ENCODE measurements at places on chromosomes 13 and 19.

DNA sequence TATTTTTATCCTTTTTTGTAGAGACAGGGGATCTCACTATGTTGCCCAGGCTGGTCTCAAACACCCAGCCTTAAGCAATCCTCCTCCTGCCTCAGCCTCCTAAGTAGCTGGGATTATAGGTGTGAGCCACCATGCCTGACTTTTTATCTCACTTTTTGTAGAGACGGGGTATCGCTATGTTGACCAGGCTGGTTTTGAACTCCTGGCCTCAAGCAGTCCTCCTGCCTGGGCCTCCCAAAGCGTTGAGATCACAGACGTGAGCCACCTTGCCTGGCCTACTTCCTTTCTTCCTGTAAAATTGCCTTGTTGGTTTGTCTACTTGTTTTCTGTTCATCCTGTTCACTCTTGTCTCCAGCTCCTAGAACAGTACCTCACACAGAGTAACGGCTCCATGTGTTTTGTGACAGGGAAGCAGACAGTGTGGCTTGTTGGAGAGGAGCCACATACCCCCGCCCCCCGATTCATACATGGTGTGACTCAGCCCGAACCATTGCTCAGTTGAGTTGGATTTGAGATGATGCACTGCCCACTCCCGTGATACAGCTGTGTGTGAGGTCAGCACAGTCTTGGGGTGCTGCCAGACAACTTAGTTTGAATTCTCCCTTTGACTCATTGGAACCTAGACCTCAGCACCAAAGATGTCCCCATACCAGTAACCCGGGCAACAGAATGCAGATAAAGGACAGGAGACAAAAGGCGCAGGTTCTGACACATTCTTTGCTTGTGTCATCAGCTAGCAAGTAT lies 34.2 kb downstream of the GPR42 start:
- no peak for DNase-seq

GRCh38 chr19:18488838-18489626 lies 32.8 kb downstream of the ELL start:
- no peak for DNase-seq

DNA sequence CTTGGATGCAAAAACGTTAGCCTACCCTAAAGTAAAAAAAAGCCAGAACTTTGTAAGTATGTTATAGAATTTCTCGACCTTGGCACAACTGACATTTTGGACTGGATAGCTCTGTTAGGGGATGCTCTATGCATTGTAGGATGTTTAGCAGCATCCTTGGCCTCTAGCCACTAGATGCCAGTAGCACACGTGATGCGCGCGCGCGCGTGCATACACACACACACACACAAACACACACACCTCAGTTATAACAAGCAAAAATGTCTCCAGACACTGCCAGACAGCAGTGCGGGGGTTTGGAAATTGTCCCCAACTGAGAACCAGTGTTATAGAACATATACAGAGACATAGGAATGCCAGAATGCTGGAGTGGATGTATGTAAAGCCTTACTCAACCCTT lies 17.2 kb downstream of the ZNF226 start:
- no peak for DNase-seq

DNA sequence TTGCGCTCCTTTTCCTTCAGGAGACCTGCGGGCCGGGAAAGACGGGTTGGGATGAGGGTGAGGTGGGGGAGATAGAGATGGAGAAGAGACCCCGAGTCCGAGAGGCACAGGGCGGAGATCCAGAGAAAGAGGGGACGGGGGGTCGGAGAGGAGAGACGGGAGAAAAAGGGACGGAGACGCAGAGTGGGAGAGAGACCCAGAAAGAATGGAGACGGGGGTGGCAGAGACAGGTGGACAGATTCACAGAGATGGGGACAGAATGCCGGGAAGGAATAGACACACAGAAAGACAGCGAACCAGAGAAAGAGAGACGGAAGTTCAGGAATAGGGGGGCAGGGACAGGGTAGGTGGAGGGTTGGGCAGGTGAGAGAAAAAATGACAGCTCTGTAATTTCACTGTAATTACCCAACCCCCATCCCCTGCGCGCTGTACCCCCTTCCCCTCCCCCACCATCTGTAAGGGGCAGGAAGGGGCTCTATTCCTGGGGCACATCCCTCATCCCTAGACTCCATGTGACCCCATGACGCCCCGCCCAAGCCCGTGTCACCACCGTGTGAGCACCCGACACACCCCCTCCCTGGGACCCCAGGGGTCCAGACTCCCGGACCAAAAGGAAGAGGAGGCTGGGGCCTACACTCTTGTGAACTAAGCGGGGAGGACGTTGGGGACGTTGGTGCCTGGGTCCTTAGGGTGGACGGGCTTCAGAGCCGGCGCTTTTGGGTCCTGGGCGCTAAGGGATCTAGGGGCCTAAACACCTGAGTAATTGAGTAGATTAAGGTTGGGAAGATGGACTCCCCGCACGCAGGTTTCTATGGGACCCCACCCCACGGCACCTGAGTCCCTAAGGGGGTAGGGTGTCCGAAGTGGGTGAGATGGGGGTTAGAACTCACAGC lies 967 bp downstream of the DBP start:
- DNase-seq = peak; percentile 21

GRCh38 chr13:104567114-104567513 lies 1500.9 kb upstream of the SLC10A2 start:
- DNase-seq = no peak

GRCh38 chr13:95245071-95245470 lies 56.2 kb downstream of the ABCC4 start:
- DNase-seq = no peak

DNA sequence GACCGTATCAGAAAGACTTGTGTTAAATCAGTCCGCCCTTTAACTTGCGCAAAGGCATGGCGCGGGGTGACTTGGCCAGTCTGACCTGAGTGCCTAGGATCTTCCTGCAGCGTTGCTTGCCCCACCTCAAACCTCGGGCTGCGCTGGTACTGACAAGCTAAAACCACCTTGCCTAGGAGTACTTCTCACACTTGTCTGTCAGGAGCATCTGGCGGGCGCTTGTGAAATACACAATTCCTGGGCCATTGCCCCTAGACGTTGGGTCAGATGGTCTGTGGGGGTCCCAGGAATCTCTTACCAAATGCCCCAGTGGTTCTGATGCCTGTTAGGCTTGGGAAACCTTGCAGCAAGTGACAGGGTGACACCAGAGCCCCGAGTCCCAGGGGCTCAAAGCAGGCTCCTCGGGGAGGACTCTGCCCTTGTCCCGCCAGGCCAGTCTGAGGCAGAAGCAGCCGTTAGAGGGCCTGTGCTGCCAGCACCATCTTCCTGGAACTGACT lies 12.9 kb downstream of the CEBPG start:
- no peak for DNase-seq

DNA sequence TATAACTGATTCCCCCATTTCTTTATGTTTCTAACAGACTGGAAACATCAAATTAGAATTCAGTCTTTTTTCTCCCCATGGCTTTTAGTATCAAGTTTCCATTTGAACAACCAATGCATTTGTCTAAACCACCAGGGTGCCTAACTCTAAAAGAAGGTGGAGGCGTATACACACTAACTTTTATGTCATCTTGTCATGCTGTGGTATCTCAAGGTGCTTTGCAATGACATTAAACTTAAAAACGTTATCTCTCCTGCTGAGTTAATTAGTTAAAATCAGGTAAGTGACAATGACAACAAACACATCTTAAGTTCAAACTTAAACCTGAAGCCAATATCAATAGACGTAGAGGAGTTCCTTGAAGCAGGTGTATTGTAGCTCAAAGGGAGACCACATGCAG lies 1001.7 kb downstream of the PCDH17 start:
- DNase-seq = no peak

GRCh38 chr13:29564818-29565217 lies 30.7 kb downstream of the SLC7A1 start:
- no peak for DNase-seq

GRCh38 chr13:111449041-111449440 lies 128.6 kb downstream of the TEX29 start:
- DNase-seq = no peak

GRCh38 chr13:33129094-33129832 lies 113.0 kb downstream of the KL start:
- DNase-seq = no peak

- peak; percentile 65 for DNase-seq
Observed at GRCh38 chr13:106619688-106620555, 52.0 kb upstream of the ARGLU1 start.

GRCh38 chr19:33349319-33350289 lies 23.9 kb upstream of the CEBPG start:
- DNase-seq = no peak

DNA sequence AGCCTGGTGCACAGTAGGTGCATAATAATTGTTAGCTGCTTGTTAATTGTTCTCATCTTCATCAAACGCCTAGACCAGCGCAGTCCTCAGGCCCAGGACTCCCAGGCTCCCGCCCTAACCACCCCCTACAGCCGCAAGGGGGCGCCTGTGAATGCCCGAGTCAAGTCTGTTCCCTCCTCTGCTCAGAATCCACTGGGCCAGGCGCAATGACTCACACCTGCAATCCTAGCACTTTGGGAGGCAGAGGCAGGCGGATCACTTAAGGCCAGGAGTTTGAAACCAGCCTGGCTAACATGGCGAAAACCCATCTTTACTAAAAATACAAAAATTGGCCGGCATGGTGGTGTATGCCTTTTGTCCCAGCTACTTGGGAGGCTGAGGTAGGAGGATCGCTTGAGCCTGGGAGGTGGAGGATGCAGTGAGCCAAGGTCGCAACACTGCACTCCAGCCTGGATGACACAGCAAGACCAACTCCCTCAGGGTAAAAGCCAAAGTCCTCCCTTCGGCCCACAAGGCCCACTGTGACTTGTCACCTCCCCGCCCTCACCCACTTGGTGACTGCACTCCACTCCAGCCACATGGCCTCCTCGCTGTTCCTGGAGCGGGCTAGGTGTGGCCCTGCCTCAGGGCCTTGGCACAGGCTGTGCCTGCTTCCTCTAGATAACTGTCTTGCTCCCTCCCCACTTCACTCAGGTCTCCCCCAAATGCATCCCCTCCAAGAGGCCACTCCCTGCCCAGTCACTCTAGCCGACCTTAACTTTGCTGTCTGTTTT lies 9.1 kb downstream of the ZNF653 start:
- peak; percentile 69 for DNase-seq

DNA sequence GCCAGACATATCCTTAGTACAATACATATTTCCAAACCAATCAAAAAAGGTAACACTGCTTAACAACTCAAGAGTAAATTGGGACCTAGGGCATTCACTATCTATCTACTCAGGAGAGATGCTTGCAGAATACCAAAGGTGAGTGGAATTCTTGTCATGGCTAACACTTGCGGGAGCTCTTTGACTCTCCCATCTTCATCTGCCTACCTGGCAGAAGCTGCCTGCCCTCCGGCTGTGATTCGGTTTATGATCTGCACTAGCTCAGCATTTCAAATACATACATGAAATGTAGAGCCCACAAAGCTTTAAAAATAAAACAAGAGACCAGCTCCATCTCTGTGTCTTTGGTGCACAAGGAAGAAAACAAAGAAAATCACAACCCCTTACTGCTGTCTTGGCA lies 127.3 kb downstream of the STARD13 start:
- no peak for DNase-seq

DNA sequence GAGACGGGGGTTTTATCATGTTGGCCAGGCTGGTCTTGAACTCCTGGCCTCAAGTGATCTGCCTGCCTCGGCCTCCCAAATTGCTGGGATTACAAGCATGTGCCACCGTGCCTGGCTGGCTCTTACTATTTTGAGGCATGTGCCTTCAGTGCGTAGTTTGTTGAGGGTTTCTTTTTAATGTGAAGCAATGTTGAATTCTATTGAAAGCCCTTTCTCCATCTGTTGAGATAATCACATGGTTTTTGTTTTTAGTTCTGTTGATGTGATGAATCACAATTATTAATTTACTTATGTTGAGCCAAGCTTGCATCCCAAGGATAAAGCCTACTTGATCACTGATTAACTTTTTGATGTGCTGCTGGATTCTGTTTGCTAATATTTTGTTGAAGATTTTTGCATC lies 290.9 kb downstream of the KCNRG start:
- no peak for DNase-seq

GRCh38 chr13:22050951-22051563 lies 380.2 kb downstream of the FGF9 start:
- DNase-seq = no peak

GRCh38 chr13:73223372-73223781 lies 164.6 kb downstream of the KLF5 start:
- DNase-seq = no peak

- no peak for DNase-seq
Observed at GRCh38 chr19:17679526-17680229, 8.5 kb downstream of the UNC13A start.

DNA sequence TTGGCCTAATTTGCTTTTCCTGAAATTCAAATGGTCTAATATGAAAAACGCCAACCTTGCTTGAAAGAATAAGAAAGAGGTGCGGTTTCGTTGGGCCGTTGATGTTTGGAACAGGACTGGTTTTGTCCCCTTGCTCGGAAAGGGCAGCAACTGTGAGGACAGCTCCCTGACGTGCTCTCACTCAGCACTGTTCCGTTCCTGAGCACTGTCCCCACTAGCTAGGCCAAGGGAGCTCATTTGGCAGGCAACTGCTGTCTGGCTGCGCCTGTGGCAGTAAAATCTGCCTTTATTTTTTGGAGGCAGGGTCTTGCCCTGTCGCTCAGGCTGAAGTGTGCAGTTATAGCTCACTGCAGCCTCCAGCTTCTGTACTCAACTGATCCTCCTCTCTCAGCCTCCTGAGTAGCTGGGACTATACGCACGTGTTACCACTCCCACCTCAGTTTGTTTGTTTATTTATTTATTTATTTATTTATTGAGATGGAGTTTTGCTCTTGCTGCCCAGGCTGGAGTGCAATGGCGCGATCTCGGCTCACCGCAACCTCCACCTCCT lies 4.5 kb downstream of the LDLR start:
- DNase-seq = no peak

- peak; percentile 83 for DNase-seq
Observed at GRCh38 chr19:8423817-8424223, 10.7 kb downstream of the MARCHF2 start.

DNA sequence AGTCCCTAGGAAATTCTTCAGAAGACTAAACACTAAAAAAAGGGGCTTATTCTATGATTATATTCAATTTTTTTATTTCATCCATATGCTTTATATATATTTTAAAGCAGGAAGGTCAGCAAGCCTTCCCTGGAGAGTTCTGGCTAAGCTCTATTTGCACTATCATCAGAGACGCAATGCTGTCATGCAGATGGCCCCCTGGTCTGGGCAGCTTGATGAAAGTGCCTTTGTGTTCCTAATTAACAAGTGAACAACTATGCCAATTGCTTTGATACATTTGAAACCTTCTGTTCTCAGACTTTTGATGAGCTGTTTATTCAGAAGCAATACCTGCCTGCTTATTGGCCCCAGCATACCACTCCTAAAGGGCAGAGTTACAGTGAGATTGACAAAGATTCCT lies 1344.6 kb downstream of the OLFM4 start:
- DNase-seq = no peak
